ENCODE measurements at places on chromosomes 5 and 9.

GRCh38 chr5:98798371-98798770 lies 24.9 kb downstream of the RGMB start:
- no peak for DNase-seq

DNA sequence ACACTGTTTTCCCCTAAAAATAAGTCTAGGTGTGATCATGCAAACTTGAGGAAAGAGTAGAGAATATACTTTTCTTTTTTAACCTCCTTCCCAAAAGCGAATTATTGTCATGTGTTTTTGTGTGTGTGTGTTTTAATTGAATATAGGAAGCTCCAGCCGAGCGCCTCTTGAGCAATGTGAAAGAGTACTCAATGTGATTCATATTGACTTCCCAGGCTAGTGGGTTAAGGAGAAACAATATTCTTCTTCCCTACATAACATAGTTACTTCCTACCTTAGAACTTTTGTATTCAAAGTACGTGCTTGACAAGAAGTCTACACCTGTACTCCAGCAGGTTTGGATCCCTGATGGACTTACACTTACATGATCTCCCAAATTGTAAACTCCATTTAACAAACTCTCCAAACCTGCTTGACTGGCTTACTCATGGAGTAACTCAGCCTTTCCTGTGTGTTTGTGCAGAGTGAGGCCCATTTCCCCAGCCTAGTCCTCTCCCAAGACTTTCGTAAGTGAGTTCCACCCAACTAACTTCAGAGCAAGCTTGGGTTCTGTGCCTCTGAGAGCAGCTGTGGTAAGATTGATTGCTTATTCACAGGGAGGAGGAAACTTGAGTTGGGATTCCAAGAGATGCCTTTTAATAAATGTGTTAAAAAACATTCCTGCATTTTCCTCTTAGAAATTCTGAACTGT lies 9.3 kb downstream of the SLC28A3 start:
- no peak for DNase-seq

- DNase-seq, result no peak
These were observed 17.9 kb downstream of the FGD3 start for GRCh38 chr9:92965061-92965758.

GRCh38 chr5:74303578-74303977 lies 336.9 kb downstream of the ENC1 start:
- no peak for DNase-seq

GRCh38 chr9:19442240-19442639 lies 33.4 kb downstream of the ACER2 start:
- DNase-seq, result no peak

GRCh38 chr5:16936989-16937438 lies 926 bp upstream of the MYO10 start:
- DNase-seq, result no peak

DNA sequence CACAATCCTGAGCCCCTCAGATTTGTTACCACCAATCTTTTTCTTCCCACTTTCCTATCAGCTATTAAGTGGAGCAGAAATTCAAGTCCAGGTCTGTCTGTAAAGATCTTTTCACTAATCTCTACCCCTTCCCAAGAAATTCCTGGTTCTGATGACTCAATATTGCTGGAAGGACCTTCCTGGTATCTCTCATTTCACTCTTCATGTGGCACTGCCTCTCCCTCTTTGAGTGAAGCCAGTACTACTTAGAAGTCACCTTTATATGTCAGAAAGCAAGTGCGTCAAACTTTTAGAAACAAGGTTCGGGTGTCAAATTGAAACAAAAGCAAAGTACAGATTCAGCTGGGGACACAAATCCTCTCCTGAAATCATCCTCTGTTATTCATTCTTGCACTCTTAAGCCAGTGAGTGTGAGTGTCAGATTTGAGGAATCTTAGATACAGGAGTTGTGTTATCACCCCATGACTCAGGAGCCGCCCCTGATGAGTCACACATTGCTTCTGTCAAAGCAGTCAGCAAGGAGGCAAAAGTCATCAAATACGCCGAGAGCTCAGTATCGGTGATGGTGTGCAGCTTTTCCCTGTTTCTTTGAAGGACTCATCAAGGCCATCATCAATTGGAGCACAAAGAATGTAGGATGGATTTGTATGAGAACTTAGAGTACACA lies 313.0 kb downstream of the CETN3 start:
- no peak for DNase-seq

- no peak for DNase-seq
These were observed 11.6 kb downstream of the ERP44 start for GRCh38 chr9:100087218-100087617.

DNA sequence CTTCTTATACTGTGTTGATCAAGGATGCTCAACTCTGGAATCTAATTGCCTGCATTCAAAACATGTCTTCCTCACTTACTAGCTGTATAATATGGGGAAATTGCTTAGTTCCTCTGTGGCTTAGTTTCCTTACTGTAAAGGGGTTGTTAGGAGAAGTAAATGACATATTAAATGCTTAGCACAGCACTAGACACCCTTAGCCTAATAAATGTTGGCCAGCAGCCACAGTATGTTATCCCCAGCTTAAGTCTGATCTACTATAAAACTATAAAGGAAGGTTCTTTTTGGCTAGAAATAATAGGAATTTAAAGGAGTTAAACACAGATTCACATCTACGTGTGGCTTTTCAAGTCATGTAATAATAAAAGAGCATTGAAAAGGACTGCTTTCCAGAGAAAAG lies 232.4 kb downstream of the PCSK1 start:
- DNase-seq, result no peak

GRCh38 chr5:64765804-64766504 lies 2.5 kb downstream of the SREK1IP1 start:
- no peak for DNase-seq

DNA sequence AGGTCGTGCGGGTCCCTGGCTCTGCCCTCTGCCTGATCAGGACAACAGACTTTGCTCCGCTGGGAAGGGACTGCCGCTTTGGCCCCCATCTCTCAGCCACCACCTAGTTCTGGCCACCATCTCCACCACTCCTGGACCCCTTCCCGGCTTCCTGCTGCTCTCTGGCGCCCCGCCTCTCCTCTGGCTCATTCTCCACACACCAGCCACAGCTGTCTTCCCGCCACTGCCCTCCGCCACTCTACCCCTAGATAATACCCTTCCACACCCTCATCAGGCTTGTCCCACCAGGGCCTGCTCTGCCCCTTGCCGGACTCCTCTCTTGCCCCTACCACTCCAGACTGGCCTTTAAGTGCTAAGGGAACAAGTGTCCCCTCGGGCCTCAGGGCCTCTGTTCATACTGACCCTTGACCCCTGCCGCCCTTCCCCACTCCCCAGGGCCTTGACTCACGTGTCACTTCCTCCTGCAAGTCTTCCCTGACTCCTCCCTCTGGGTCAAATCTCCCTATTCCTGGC lies 3.0 kb upstream of the CDX1 start:
- DNase-seq, result no peak

All from stimulated activated CD4-positive, alpha-beta T cell treated with anti-CD3 and anti-CD28 coated beads, TNF-alpha, amount 100 ng/mL, for 1 hour (primary cell).